ENCODE measurements at places on chromosomes 4 and X. TPM values are rescaled to one million over a fixed set of nuclear protein-coding genes. Genes with fewer than 3 reads are reported as not detected.
A peak's percentile ranks its signal among the peaks of the same experiment; 100 is the strongest.

Gene NAP1L3
- 3.1 TPM for total RNA-seq

GRCh38 chrX:38099688-38100087 lies 93.3 kb downstream of the SYTL5 start:
- no peak for DNase-seq

DNA sequence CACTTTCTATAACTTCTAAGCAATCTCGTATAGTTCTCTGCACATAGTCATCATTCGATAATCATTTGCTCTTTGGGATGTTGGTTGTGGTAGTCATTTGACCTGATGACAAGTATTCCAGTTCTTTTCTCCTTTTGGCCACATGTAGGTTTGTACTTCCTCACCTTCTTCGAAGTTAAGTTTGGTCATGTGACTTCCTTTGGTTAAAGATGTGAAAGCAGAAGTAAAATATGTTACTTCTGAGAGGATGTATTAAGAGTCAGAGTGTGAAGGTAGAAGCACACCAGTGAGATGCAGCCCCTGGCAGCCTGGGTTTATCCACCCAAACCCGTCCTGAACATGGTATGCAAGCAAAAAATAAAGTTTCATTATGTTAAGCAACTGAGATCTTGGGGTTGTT lies 48.9 kb upstream of the ZNF518B start:
- DNase-seq, result no peak

- DNase-seq, result no peak
These were observed 63.4 kb downstream of the FHDC1 start for GRCh38 chr4:152999346-153000075.

DNA sequence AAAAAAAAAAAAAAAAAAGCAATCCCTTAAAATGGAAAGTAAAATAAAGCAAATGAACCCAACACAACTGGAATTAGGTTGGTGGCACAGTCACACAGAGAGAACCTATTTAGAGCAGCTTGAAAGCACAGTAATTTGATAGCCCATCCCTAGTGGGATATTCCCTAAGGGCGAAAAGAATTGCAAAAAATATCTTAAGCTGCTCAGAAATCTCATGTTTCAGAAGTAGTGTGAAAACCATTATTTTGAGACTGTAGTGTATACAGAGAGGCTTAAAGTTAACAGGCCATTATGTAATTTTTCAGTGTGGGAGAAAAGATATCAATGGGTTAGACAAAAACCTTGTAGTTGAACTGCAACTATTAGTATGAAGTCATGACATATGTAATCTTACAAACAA lies 40.0 kb upstream of the DHX15 start:
- DNase-seq, result no peak

DNA sequence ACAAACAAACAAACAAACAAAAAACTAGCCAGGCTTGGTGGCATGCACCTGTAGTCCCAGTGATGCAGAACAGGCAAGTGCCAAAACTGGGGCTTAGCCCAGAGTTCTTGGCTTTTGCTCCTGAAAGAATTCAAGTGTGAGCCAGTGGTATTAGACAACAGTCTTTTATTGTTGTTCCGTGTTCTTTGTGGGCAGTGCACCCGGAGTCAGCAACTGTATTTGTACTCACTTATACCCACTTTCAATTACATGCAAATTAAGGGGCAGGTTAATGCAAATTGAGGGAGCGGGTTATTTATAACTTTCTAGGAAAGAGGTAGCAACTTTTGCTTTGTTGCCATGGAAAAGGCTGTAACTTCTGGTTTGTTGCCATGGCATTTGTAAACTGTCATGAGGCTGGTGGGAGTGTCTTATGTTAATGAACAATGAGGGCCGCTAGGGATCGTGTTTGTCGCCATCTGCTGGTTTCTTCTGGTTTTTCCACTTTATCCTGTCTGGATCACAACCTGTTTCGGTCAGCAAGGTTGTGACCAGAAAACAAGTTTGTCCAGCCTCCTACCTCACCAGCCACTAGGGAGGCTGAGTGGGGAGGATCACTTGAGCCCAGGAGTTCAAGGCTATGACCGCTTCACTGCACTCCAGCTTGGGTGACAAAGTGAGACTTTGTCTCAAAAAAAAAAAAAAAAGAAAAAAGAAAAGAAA lies 88.8 kb upstream of the ESX1 start:
- DNase-seq, result peak; percentile 75

Gene RP2
- 13.2 TPM for total RNA-seq
